Calu3 (cell line): ENCODE measurements at places on chromosomes 1 and 21. TPM values are rescaled to one million over a fixed set of nuclear protein-coding genes. Genes with fewer than 3 reads are reported as not detected.

Gene TCHH
- 0.07 TPM in 1 of 2 replicates, not detected in the other for total RNA-seq

Gene KCNK2
- 0.47 and 1.1 TPM in 2 replicates for total RNA-seq

Gene SLC22A15
- total RNA-seq, result 3.9 and 5.0 TPM in 2 replicates

- DNase-seq, result no peak
Observed at GRCh38 chr1:30907481-30908315, 860 bp downstream of the SDC3 start.

- no peak for DNase-seq
Observed at GRCh38 chr21:30652891-30653290, 10.2 kb downstream of the KRTAP20-3 start.

Gene AADACL4
- total RNA-seq, result not detected in 2 replicates

DNA sequence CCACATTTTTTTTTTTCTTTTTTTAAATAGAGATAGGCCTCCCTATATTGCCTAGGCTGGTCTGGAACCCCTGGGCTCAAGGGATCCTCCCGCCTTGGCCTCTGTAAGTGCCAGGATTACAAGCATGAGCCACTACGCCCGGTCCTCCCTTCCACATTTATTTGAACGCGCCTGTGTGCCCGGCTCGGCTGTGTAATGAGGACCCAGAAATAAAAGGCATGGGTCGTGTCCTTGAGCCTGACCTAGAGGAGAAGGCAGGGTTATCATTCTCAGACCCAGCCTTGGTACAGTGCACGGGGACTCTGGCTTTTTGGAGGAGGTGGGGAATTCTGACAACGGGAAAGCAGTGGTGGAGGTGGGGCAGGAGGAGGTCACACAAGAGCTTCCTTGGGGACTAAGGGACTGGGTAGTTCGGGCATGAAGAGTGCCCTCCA, 841 bp downstream of the CENPF start:
- no peak for DNase-seq

GRCh38 chr1:93219443-93219842, 38.9 kb downstream of the CCDC18 start:
- DNase-seq, result no peak

- no peak for DNase-seq
Observed at GRCh38 chr1:195738966-195739650, 869.1 kb downstream of the KCNT2 start.

Gene TAS1R3
- total RNA-seq, result 0.24 and 0.42 TPM in 2 replicates

- peak; percentile 76 for DNase-seq
Observed at GRCh38 chr1:18883636-18884418, 18.5 kb downstream of the ALDH4A1 start.

Gene ITGB2
- total RNA-seq, result 0.42 and 0.47 TPM in 2 replicates

GRCh38 chr1:226405411-226405988, 2.4 kb downstream of the PARP1 start:
- DNase-seq, result no peak

DNA sequence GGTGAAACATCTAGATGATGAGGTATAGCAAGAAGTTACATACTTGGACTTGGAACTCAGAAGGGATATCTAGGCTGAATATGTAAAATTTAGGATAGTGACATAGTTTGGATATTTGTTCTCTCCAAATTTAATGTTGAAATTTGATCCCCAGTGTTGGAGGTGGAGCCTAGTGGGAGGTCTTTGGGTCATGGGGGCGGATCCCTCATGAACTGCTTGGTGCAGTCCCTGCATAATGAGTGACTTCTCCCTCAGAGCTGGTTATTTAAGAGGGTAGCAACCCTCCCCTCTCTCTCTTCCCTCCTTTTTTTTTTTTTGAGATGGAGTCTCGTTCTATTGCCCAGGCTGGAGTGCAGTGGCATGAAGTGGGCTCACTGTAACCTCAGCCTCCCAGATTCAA, 15.5 kb downstream of the ST3GAL3 start:
- no peak for DNase-seq

- DNase-seq, result no peak
Observed at GRCh38 chr1:232927830-232928505, 22.4 kb upstream of the NTPCR start.

DNA sequence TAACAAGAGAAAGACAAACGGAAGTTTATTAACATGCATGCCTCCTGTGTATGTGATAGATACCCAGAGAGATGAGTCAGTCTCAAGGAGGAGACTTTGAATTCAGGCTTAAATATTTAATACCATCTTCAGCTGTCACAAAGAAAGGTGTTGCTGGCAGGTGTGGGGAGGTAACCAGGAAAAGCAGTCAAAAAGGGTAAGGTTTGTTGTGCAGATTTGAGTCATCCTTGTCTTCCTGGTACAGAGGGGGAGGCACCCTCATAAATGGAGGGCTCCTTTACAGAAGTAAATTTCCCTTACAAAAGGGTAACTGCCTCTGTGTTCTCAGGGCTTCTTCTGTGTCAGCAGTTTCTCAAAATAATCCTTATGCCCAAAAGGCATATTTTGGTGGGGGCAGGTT, 75.2 kb upstream of the B3GALT5 start:
- DNase-seq, result peak; percentile 12

Gene PROX1
- 0.29 and 0.40 TPM in 2 replicates for total RNA-seq

Gene S100A14
- total RNA-seq, result 74.6 and 106 TPM in 2 replicates

DNA sequence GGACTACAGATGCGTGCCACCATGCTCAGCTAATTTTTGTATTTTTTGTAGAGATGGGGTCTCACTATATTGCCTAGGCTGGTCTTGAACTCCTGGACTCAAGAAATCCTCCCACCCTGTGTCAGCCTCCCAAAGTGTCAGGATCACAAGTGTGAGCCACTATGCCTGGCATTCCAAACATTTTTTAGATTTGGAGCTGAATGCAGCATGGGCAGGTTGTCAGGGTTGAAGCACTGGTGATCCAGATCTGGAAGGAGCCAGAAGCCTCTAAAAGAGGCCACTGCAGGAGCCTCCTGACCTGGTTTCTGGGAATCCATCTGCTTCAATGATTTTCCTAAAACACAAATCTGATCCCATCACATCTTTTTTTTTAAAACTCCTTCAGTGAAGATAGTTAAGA, 1.8 kb upstream of the CTPS1 start:
- DNase-seq, result no peak

Gene SMYD3
- total RNA-seq, result 34.2 and 35.1 TPM in 2 replicates

GRCh38 chr1:116178837-116179236, 67.6 kb downstream of the MAB21L3 start:
- DNase-seq, result no peak

- no peak for DNase-seq
Observed at GRCh38 chr1:51158263-51158662, 56.2 kb downstream of the C1orf185 start.

DNA sequence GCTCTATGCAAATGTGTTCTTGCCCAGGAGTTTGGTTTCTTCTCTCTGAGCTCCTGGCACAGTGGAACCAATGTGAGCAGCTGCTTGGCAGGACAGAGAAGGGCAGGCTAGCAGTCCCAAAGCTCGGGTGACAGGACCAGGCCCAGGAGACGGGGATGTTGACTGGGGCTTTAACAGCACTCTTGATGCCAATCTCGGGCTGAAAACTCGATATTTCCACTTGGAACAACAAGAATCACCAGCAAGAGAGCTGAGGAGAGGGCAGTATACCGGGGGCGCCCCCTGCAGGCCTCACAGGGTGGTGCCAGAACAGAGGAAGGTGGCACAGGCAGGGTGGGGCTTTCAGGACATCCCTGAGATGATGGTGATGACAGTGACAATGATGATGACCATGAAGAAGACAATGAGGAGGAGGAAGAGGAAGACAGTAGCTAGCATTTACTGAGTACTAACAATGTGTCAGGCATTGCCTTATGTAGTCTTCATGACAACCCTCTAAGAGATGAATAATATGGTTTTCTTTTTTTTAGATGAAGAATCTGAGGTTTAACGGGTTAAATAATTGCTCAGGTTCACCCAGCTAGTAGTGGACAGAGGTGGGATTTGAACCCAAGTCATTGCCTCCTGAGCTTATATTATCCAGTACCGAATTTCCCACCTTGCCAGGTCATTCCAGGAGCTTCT, 2.7 kb upstream of the KCNJ9 start:
- peak; percentile 75 for DNase-seq
